Activated CD4-positive, alpha-beta T cell treated with anti-CD3 and anti-CD28 coated beads, Interleukin-2, amount 10 ng/mL, durations not matched to agents 7 days and 5 days (primary cell): ENCODE measurements at places on chromosomes 5 and 9. TPM values are rescaled to one million over a fixed set of nuclear protein-coding genes. Genes with fewer than 3 reads are reported as not detected.

DNA sequence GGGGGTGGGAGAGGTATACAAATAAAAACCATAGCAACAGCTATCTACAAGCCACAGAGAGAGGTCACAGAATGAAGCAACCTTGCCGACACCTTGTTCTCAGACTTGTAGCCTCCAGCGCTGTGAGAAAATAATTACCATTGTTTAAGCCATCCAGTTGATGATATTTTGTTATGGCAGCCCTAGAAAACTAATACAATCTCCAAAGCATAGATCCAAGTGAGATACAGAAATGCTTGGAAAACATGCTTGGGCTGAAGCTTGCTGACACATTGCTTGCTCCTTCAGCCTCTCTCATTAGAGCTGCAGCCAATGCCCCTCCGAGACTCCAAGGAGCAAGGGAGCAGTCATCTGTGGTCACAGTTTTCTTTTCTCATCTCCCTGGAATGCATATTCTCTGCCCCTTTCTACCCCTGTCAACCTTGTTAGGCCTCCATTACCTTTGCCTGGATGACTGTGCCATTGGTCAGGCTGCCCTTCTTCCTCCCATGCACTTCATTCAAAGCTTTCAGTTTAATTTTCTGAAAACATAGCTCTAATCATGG is 401.4 kb upstream of the KLF4 start:
- no peak for DNase-seq

DNA sequence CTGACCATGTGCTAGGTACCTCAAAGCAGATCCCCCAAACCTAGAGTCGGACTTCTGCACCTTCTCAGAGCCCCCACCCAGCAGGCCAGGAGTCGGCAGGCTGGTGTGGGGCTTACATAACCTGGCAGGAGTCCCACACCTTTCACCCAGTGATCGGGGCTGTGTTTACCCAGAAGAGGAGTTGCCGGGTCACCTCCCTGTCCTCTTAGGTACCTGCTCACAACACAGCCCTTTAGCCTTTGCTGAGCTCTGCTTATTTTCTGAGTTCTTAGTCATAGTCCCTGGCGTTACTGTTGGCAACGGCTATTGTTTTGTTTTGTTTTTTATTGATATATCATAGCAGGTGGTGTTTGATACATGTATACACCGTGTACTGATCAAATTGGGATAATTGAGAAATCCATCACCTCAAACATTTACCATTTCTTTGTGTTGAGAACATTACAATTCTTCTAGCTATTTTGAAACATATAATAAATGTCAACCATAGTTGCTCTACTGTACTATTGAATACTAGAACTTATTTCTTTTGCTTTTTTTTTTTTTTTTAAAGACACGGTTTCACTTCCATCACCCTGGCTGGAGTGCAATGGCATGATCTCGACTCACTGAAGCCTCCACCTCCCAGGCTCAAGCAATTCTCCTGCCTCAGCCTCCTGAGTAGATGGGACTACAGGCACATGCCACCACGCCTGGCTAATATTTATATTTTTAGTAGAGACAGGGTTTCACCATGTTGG is 10.4 kb upstream of the EEIG1 start:
- DNase-seq, result no peak

- DNase-seq, result no peak
These were observed 12.5 kb downstream of the PHF2 start for GRCh38 chr9:93588641-93589609.

- no peak for DNase-seq
These were observed 51.7 kb downstream of the LPAR1 start for GRCh38 chr9:110986529-110986928.

- no peak for DNase-seq
These were observed 155.0 kb upstream of the CLINT1 start for GRCh38 chr5:158013939-158014338.

- DNase-seq, result no peak
These were observed 12.1 kb downstream of the PCDH1 start for GRCh38 chr5:141866096-141866495.

- DNase-seq, result no peak
These were observed 36.1 kb upstream of the NDFIP1 start for GRCh38 chr5:142072488-142072887.

- DNase-seq, result no peak
These were observed 186.3 kb downstream of the NR3C1 start for GRCh38 chr5:143217065-143217803.

Gene PHYHD1
- 1.2 TPM for total RNA-seq

Gene PCDHA1
- not detected for total RNA-seq

Gene CD74
- total RNA-seq, result 462 TPM

Gene PLAC8L1
- 0.48 TPM for total RNA-seq

Gene TMEM215
- not detected for total RNA-seq

Gene SLIT3
- 0.15 TPM for total RNA-seq

Gene SPATA6L
- total RNA-seq, result 0.40 TPM

Gene GLRA1
- total RNA-seq, result not detected

Gene ZFP2
- total RNA-seq, result 0.67 TPM
